ENCODE measurements at places on chromosomes 3 and 15. TPM values are rescaled to one million over a fixed set of nuclear protein-coding genes. Genes with fewer than 3 reads are reported as not detected.

GRCh38 chr3:117126460-117126859 is 416.9 kb downstream of the TUSC7 start:
- DNase-seq = no peak

GRCh38 chr3:187706971-187707370 is 4.6 kb upstream of the RTP2 start:
- peak; percentile 35 for DNase-seq

DNA sequence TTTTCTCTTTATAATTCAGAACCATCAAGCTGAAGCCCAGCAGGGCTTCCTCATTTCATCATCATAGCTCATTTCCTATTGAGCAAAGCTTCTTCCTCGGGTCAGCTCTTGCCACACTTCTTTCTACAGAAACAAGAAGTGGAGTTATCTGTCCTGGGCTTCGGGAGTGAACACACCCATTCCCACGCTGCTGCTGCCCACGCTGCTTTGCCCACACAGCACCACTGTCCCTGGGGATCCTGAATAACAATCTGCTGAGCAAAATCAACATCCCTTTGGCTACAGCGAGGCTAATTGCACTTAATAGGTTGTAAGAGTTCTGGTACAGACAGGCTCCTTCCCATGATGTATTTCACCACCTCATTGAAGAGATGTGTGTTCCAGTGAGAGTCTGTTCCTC is 23.7 kb downstream of the CEP19 start:
- peak; percentile 94 for DNase-seq

DNA sequence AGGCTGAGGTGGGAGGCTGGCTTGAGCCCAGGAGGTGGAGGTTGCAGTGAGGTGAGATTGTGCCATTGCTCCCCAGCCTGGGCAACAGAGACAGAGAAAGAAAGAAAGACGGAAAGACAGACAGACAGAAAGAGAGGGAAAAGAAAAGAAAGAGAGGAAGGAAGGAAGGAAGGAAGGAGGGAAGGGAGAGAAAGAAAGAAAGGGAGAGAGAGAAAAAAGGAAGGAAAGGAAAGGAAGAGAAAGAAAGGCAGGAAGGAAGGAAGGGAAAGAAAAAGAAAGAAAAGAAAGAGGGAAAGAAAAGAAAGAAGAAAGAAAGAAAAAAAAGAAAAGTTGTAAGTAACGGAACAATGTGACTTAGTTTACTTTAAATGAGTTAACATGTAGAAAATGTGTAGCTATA is 260.7 kb upstream of the GRM7 start:
- no peak for DNase-seq

- DNase-seq = no peak
These were observed 19.5 kb upstream of the IFT57 start for GRCh38 chr3:108241721-108242120.

- no peak for DNase-seq
These were observed 104.3 kb upstream of the RNU6-1 start for GRCh38 chr15:67944010-67944641.

DNA sequence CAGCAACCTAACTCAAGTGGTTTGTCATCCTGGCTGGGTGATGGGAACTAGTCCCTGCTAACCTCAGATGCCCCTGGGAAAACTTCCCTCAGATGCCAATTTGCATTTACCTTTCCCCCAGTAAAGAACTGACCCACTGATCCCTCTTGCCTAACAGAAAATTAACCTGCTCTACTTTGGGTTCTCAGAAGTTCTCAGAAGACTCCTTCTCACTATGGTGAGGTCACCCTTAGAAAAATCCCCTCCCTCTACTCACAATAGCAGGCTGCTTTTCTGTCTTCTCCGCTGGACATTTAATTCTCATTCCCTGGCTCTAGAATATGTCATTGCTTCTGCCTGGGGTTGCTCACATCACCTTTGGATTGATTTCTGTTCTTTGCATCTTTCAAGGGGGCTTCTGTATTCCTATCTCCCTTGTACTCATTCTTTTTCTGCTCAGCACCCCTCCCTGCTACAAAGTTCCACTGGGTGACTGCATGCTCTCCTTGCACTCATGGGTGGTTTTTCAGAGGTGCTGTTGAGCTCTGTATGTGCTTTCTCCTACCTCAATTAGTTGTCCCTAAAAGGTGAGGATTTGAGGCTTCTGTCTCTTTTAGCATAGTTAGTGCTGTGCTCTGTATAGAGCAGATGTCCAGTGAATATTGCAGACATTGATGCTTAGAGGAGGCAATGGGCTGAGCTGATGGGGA is 869 bp downstream of the PLA1A start:
- DNase-seq = no peak

- DNase-seq = no peak
These were observed 172.1 kb upstream of the SMAD3 start for GRCh38 chr15:66893294-66893693.

GRCh38 chr3:23720059-23720458 is 85.7 kb upstream of the UBE2E1 start:
- no peak for DNase-seq

DNA sequence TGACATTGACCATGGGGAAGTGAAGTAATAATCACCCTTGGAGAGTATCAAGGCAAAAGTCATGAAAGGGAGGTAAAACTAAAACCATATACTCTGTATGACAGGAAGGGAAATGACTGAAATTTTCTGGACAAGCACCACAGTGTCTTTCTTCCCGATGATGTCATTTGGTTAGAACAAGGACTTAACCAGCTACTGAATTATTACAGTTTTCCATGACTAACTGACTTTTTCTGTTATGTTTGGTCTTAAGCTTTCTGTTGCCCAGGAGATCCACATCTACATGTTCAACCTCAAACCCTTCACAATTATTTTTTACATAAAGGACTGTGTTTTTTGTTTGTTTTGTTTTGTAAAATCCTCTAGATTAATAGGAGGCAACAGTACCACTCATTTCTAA is 191.9 kb upstream of the IL12A start:
- no peak for DNase-seq

DNA sequence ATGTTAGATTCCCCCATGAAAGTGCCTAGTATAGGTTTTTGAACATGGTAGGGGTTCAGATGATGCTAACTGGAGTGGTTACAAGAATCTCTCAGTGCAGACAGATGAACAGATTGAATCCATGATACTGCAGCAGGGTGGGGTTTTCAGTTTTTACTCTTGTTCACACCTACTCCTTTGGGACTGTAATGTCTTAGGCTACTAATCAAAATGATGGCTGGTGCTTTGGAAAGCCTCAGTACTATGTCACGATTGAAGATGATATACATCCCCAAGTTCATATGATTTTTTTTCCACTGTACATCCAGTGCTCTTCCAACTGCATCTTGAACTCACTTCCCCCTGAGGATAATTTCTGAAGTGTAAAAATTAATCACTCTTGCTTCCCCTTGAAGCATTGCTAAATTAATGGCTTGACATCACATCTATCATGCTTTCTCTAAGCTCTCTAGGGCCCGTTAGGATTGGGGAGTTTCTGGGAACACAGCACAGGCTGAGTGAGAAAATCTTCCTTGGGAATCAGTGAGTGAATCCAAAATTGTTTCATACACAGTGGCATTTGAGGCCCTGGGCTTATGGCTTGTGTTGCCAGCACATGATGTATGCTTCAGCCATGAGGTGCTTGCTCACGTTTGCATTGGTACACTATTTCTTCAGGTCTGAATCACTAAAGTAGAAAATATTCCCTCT is 115.0 kb upstream of the TPRG1 start:
- DNase-seq = no peak

GRCh38 chr3:11080492-11080891 is 73.8 kb upstream of the HRH1 start:
- no peak for DNase-seq

DNA sequence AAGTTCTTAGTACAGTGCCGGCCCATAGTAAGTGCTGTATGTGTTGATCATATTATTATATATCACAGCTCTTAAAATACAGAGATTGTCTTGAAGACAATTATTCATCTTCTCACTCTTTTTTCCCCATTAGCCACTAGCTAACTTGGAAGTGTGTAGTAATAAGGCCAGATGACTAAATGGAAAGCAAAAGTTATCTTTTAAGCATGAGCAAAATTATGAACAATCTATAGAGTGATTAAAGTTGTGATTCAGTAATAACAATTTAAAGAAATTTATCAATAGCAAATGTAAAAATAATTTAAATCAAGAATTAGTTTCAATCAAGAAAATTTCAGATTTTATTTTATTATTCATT is 630.9 kb upstream of the TBL1XR1 start:
- DNase-seq = no peak

GRCh38 chr3:169465417-169465816 is 198.1 kb downstream of the MECOM start:
- DNase-seq = no peak

- DNase-seq = no peak
These were observed 569.7 kb upstream of the MDFIC2 start for GRCh38 chr3:70882104-70882503.

DNA sequence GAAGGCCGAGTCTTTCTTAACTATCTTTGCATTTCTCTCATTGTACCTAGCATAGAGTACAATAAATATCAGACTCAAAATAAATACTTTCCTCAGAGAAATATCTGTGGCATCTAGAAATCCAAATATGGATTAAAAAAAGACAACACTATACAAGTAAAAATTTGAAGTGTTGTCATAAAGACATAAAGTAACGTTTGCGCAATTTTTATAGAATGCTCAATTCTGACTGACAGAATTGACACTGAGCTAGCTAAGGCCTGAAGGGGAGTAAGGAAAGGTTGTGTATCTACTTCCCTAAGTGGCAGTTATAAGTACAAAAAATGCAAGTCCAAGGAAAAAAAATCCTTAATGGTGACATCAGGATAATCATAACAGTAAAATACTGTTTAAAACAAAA is 1.1 kb downstream of the SEC11A start:
- peak; percentile 26 for DNase-seq

DNA sequence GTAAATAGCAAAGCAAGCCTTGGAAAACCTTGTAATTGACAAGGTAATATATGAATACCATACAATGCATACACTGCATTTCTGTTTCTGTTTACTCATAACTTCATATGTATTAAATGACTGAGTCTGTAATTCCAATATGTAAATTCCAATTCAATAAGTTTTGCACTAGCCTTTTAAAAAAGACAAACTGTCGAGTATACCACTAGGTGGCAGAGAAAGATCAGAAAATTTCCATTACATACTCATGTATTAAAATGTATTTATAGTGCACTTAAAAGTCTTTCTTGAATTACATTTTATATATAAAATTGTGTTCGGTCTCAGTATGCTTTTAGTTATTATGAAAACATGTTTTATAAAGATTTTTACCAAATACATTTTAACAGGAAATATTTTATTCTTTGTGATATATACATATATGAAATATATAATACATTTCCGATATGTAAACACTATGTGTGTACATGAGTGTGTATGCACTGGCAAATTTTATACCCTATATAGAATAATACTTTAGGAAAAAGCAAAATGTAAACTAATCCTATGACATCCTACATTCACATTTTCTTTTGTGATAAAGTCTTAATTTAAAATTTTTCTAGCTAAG is 216.8 kb downstream of the VGLL3 start:
- DNase-seq = no peak

- DNase-seq = no peak
These were observed 8.3 kb upstream of the TM4SF4 start for GRCh38 chr3:149466192-149466591.

- no peak for DNase-seq
These were observed 23.7 kb downstream of the CCDC12 start for GRCh38 chr3:46952813-46953212.

GRCh38 chr3:172312001-172312400 is 136.3 kb downstream of the GHSR start:
- DNase-seq = no peak

DNA sequence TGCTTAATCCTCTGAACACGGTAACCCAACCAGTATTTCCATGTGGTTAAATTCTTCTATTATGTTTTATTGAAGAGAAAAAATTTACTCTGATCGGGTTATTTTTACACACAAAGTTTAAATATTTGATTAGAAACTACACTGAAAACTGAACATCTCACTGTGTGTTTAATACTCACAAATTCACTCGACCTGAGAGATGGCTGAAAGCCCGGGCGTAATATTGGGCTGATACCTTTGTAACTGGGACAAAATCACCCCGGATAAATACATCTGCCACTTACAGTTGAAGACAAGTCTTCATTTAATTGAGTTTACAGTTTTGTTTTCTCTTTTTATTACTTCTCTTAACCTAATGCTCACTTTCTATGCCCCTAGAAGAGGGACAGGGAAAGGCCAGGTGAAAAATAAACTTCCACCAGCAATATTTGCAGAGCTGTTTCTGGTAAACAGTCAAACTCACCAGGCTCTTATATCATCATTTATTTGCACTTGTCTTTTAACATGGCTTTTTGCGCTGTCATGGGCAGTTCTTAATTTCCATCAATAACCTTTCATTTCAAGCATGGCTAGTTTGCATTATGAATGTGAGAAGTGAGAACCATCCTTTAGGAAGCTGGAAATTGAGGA is 145.6 kb upstream of the TMCO5A start:
- DNase-seq = no peak

The WNT7A gene
- not detected for polyA plus RNA-seq

The NBEAL2 gene
- polyA plus RNA-seq = 10.4 TPM

The MYH15 gene
- polyA plus RNA-seq = not detected

The HRH1 gene
- polyA plus RNA-seq = not detected

The C3orf22 gene
- not detected for polyA plus RNA-seq

The ADGRG7 gene
- not detected for polyA plus RNA-seq

The TLNRD1 gene
- polyA plus RNA-seq = 2.6 TPM

The SAMD7 gene
- polyA plus RNA-seq = not detected
